ENCODE measurements at places on chromosomes 3 and 15.

DNA sequence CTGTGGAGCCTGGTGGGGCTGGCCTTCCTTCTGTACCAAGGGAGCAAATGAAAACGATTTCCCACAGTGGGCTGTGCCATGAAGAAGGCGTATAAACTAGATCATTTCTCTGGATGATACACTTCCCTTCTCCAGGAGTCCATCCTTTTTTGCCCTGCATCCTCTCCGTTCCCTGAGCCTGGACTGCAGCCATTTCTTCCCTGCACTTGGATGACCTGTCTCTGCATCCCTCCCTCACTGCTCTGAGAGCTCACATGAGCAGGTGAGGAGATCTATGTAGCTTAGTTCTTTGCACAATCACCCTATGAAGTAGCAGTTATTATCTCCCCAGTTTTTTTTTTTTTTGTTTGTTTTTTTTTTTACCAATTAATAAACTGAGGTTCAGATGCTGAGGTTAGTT lies 46.7 kb downstream of the IQSEC1 start:
- no peak for DNase-seq

- no peak for DNase-seq
Measured at GRCh38 chr3:11230832-11231231, 41.4 kb upstream of the ATG7 start.

- DNase-seq, result no peak
Measured at GRCh38 chr3:104279617-104280016, 1087.1 kb upstream of the ALCAM start.

- no peak for DNase-seq
Measured at GRCh38 chr3:308597-309321, 112.2 kb downstream of the CHL1 start.

GRCh38 chr3:139084176-139084575 lies 39.5 kb upstream of the PRR23C start:
- DNase-seq, result no peak

DNA sequence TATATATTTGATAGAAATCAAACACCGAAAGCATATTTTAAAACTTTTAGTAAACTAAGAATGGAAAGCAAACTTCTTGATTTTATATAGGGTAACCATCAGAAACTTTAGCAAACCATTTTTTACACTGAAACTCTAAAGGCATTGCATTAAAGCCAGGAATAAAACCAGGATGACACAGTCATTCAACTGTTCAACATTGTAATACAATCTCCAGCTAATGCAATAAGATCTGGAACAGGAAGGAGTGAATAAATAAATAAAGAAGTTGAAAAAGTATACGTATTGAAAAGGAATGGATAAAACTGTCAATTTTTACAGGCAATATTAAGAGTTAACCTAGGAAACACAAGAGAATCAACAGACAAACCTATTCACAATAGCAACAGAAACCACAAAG lies 181.9 kb upstream of the TTC14 start:
- no peak for DNase-seq

GRCh38 chr3:128356822-128357221 lies 109.9 kb downstream of the DNAJB8 start:
- no peak for DNase-seq

GRCh38 chr3:134938029-134938525 lies 143.0 kb downstream of the EPHB1 start:
- no peak for DNase-seq

GRCh38 chr15:79540551-79540950 lies 108.4 kb downstream of the MINAR1 start:
- no peak for DNase-seq

DNA sequence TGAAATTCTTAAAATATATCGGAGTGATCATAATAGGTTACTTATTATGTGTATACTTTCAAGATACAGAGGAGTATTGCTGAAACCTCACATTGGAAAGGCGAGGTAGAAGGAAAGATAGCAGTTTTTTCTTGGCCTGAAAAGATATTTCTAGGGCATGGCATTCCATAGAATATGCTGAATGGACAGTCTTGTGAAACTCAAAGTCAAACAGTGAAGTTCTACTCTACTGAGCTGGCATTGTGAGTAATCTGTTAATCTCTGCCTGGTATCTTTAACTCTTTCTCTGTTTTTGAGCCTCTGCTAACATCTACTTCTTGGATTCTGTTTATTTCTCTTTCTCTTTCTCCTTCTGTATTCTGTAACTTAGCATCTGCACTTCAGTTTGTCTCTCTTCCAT lies 176.3 kb upstream of the ZBTB20 start:
- no peak for DNase-seq

GRCh38 chr15:92430069-92430440 lies 36.4 kb downstream of the ST8SIA2 start:
- no peak for DNase-seq

DNA sequence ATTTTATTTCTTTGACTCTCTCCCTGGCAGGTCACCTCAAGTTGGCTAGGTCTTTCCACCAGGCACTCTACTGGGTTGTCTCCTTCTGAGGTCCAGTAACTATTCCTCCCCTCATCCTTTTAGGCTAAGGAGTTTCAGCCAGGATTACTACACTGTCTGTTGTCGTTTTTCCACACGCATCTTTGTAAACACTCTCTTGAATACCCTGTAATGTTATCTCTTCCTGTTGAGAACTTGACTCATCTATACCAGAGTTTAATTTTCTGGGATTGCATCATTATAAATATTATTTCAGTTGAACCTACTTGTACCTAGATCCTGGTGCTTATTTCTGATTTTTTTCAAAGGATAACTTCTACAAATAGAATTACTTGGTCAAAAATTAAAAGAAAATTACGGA lies 138.3 kb downstream of the SQOR start:
- DNase-seq, result no peak

DNA sequence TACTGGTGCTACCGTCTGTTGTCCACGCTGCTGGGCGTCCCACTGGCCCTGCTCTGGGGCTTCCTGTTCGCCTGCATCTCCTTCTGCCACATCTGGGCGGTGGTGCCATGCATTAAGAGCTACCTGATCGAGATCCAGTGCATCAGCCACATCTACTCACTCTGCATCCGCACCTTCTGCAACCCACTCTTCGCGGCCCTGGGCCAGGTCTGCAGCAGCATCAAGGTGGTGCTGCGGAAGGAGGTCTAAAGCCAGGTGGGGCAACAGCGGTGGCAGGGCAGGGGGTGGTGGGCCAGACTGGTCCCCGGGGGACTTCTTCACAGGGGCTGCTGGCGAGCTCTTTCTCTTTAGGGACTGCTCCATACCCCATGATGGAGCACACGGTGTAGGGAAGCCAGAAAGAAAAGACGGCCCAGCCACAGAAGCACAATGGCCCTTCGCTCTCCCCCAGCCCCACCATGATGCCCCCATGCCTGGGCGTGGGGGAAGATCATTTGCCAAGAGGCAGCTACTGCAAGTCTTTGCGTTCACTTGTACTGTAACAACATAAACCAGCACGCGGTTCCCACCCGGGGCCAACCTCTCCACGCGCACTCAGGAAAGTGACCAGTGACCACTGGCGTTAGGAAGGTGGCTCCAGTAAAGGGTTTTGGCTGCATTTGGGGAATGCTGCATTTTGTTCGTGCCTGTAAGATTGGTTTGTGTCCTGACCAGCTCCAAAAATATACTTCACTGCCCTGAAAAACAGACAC lies 12.2 kb downstream of the CAV3 start:
- no peak for DNase-seq

GRCh38 chr3:122331886-122332285 lies 6.8 kb downstream of the CSTA start:
- DNase-seq, result no peak

DNA sequence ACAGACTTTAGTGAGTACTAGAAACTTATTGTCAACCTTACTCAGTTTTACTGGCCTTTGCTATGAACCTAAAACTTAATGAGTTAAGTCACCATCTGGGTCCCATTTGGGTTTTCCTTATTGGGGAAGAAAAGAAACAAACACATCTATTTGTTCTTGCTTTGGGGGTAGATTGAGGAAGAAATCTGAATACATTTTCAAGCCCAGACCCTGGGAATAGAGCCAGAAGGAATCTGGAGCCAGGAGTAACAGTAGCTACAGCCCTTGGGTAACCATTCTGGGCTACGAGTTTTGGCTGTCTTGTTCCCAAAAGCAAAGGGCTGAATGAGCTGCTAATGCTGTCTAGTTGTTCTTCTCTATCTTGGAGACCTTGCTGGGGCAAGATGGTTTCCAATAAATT lies 16.5 kb downstream of the SLC12A1 start:
- DNase-seq, result no peak
